ENCODE measurements at places on chromosomes 6 and 20.
A peak's percentile ranks its signal among the peaks of the same experiment; 100 is the strongest.

GRCh38 chr6:18415671-18416340, 28.7 kb downstream of the RNF144B start:
- DNase-seq: no peak

- no peak for DNase-seq
These were observed 125.8 kb downstream of the VEGFA start for GRCh38 chr6:43895656-43896328.

DNA sequence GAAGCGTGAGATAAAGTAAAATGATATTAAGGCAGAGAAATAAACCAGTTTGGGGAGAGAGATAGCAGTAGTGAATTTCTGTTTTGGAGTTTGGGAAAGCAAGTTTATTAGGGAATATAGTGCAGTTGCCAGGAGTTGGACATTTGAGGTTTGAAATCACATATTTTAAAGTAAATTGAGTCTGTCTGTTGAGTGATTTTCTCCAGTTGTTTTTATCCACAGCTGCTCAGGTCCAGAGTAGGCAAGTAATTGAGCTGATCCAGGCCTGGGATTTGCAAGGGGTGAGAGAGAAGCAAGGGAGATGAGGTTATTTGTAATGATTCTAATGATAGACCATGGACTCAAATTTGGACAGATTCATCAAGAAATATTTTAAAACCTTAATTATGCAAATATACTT, 481.9 kb downstream of the UTRN start:
- DNase-seq: no peak

DNA sequence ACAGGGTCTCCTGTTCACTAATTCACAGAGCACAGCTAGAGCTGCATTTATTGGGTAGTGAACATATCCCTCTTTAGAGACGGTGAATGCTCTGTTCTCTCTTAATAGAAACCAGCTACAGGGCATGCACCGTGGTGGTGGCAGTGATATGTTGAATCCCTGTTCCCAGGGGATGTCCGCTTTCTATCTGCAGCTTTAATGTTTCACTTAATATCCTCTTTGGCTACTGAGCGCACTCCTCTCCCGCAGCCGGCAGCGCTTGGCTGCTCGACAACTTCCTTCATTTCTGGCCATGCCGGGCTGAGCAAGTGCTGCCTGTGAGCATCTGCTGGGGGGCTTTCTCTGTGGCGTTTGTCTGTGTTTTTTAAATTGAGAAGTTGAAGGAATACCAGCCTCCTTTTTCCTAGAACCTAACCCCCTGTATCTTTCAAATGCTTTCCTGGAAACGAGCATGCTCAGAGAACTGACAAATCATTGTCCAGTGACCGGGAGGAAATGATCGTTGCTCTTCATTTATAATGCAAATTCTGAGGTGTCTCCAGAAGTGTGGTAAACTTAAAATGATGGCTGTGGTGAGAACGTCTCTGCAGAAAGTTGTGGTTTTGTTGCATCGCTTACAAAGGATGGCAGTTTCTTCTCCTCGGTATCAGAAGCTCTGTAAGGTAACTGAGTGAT, 297.9 kb downstream of the UTRN start:
- DNase-seq: peak; percentile 22

DNA sequence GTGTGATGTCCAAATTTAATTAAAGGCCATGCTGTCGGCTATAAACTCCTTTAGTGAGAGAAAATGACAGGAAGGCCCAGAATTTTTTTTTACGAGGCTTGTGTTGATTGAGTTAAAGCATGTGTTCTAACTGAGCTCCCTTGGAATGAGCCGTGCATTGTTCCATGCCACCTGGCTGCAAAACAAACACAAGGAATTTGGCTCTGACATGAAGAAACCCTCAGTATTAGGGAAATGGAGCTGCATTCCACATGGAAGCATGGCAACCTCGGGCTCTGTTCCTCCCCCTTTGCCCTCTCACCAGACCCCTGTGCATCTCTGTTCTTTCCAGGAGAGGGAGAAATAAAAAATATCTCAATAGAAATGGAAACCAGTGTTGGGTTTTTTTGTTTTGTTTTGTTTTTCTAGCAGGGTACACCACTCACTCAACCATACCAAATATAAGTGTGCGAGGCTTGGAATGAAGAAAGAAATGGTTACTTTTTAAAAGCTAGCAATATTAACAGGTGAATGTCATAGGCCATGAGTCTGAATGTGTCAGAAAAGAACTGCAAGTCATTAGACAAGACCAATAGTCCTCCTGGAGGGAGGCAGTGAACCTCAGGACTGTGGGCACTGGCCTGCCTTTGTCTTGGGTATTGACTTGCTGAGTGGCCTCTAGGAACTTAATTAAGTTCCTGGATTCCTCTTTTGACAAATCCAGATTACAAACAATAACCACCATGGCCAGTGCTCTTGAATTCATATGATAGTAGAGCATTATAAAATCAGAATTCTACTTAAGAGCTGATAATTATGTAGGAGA, 935.1 kb downstream of the KIF16B start:
- no peak for DNase-seq

DNA sequence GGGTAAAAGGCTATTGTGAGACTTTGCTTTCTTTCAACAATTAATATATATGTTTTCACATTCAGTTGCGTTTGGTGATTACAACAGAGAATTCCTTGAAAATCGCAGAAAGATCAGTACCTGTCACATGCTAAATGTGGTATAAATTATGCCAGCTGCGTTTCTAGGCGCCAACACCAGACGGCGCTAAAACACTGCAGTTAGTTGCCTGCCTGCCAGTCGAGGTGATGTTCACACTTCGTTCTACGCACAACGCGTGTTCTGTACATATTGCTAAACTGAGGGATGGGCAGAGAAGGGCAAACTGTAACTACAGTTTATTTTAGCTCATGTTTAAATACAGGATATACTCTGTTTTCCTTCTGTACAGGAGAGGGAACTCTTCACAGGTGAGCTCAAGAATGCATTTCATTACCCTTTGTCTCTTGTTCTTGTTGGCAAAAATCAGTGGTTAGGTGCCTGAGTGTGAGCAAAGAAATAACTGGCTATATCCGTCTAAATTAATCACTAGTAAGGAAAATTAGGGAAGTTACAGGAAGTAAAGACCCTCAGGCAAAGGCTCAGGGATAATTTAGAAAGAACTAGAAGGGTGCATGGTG, 100.1 kb upstream of the RGS17 start:
- no peak for DNase-seq

- DNase-seq: no peak
These were observed 95.1 kb downstream of the KCNQ5 start for GRCh38 chr6:72716916-72717315.

GRCh38 chr20:17771206-17772004, 71.6 kb downstream of the BANF2 start:
- DNase-seq: no peak
